ENCODE measurements at places on chromosomes 4 and X.

DNA sequence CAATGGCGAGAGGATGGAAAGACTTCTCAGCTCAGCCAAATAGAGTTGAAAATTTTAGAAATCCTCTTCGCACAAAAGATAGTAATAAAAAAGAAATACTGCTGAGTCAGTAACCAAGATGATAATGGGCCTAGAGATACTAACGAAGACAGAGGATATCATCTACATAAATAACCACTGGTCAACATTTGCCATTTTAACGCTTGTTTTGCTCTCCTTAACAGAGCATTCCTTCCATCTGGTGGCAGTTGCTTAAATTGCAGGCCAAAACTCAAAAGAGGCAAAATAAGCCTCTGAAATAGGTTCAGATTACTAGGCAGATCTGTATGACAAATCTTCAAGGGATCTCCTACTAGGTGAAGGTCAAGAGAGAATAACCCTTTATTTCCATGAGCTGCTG, 51.7 kb upstream of the MCF2 start:
- DNase-seq, result no peak

- DNase-seq, result no peak
Measured at GRCh38 chrX:56853436-56853835, 124.4 kb downstream of the NBDY start.

- DNase-seq, result no peak
Measured at GRCh38 chrX:40298572-40299479, 201.1 kb upstream of the BCOR start.

GRCh38 chrX:105460376-105460775, 239.9 kb upstream of the TEX13A start:
- no peak for DNase-seq

Data from bone marrow (tissue), 2 donors.